ENCODE measurements at places on chromosomes 3 and 15.

- DNase-seq: no peak
Measured at GRCh38 chr15:80210611-80211573, 41.1 kb downstream of the CTXND1 start.

GRCh38 chr3:136255672-136256406, 5.7 kb downstream of the PCCB start:
- no peak for DNase-seq

GRCh38 chr3:124034016-124034843, 42.3 kb upstream of the ROPN1 start:
- no peak for DNase-seq

- DNase-seq: no peak
Measured at GRCh38 chr3:22157848-22158247, 406.8 kb upstream of the ZNF385D start.

DNA sequence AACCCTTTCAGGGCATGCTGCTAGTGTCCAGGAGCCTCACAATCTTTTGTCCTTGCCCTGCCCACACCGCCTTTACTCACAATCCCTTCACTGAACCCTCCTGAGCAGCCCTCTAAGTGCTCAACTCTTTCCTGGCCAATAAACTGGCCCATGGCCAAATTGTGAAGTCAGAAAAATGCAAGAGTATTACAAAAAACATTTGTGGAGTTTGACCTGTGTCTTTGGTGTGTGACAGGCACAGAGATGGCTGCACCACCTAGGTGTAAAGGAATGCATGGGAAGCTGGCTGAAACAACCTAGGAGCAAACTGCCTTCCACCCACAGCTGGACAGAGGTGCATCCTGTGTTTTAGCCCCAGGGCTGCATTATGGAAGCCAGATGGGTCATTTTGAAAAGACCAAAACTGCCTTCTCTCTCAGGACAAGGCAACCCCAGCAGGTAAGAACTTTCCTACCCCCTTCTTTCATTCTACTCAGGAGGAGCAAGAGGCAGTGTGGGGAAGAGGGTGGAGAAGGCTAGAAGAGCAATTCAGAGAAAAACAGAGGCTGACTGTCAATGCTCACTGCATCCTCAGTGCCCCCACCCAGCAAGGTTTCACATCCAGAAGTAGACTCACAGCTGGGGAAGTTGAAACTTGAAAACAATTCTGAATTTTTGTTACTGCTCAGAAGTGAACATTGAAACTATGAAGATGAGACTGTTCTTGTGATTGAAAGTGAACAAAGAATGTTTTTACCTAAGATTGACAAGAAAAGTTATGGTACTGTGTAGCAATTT, 78.6 kb downstream of the TRIM42 start:
- DNase-seq: no peak

DNA sequence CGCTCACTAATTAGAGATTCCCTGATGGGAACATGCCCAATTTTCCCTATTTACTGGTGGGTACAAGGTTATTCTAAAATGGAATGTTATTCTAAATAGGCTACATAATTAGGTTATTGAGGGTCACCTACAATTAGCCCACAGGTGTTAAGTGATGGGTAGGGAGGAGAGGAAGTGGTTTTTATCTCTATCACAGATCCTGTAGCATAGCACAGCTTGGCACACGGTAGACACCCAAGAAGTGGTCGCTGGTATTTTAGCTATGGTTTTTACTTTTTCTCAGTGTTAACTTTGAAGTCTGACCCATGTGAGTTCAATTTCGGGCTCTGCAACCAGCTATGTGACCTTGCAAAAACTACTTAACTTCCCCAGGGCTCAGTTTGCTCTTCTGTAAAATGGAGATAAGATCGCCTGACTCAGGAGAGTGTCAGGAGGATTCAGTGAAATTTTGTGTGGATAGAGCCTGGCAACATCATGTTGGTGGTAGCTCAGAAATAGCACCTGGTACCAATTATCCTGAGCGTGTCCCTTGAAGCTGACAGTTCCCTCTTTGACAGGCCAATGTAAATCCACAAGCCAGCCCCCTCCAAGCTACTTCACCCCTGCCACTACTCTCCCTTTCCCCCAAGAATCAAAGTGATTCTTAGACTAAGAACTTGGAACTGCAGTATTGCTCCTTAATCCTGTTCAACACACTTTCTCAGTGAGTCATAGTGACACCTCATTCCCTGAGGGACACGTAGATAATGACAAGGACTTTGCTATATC, 8.7 kb upstream of the LMCD1 start:
- no peak for DNase-seq

DNA sequence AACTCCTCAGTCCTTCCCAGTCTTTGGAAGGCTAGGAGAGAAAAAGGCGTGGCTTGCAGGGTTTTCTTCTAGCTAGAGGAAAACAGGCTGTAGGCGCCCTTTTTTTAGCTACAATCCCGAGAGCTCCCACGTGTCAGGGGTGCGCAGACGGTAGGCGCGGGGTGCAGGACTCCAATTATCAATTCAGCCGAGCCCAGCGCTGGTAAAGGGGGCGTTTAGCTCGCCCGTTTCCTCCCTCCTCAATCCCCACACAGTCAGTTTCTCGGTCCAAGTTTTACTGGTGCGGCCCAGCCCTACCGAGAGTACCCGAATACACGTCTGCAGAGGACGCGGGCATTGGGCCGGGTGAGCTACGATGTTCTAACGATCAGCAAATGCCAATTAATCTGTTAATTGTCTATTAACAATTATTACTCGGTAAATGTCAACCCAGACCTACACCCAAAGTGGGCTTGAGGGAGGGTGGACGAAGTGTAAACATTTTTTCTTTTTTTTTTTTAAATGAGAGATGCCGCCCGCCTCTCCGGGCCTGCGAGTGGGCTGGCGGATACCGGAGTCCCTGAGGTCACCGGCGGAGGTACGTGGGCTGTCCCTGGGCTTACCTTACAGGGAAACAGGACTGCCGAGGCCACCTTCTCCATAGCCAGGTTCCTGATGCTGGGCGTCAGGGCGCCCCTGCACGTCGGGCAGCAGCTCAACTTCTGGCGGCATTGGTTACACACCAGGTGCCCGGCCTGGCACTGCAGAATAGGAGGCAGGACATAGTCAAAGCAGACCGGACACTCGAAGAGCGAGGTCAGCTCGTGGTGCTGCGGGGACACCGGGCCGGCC, 923 bp downstream of the SIAH2 start:
- DNase-seq: peak; percentile 18

DNA sequence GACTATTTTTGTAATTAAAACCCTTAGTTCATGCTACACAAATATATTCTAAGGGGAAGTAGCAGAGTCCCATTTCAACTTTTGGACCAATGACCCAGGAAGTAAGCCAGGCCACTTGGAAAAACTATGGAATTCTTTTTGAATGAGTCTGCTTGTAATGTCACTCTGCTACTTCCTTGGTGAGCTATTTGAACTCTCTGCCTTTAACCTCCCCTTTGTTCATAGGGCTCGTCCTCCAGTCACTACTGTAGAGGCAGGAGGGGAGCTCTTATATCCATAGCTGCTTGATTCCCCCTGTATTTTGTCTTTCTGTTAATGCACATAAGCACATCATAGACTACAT, 119.6 kb downstream of the UACA start:
- DNase-seq: no peak

GRCh38 chr15:75508840-75509532, 57.5 kb upstream of the SIN3A start:
- no peak for DNase-seq

DNA sequence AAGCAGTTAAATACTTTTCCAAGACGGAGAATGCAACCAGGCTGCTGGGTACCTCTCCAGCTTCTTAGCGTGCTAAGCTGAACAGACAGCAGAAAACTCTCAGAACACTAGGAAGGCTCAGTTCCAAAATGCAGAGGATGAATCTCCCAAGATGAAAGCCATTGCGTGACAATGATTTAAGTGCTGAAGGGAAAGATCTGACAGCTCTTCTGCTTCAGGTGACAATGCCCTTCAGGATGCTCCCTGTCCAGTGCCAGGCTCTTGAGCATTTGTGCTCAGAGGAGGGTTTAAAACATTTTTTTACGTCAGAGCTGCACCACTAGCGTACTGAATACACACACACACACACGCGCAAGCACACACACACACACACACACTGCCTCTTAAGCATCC, 26.3 kb downstream of the ARHGEF3 start:
- no peak for DNase-seq

DNA sequence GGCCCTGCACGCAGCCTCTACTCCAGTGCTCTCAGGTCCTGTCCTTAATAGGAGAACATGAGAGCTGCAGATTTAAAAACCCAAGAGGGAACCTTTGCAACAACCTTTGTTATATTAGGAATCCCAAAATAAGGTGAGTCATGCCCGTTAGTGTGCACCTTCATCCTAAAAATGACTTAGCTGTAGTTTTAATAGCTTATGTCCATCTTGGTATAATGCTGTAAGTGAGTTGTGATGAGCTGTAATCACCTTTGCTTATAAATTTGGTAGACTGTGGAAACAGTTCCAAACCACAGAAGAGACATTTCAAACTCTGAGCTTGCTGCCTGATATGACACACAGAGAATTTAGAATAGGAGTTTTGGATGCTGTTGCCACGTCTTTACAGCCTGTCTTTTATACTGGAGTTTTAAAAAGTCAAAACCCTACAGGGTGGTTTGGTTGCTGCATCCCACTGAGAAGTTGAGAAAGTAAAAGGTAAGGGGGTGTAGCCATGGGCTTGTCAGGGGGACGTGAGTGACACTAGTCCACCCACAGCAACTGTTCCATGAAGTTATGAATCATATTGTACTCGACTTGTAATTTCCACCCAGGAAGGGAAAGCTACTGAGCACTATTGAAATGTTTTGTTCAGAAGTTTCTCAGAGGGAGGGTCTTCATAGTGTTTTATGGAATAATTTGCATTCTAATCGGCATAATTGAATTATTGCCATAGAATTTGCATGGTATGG, 27.4 kb upstream of the CD47 start:
- DNase-seq: no peak

DNA sequence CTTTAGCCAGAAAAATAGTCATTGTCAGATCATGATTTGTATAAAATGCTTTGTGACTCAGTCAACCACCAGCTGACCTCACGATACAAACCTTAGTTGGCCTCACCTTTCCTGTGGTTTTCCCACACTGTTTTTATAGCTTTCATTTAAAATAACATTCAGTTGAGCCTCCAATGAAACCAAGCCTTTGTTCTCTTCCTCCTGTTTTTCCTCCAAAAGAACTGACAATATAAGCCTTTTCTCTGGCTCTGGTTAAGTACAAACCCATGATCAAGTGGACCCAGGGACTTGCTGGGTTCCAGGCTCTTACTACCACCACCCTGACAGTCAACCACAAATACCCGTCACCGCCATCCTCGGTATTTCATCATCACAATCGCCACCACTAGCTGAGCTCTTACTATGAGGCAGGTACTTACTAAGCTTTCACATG, 81.7 kb downstream of the TAMM41 start:
- DNase-seq: no peak

DNA sequence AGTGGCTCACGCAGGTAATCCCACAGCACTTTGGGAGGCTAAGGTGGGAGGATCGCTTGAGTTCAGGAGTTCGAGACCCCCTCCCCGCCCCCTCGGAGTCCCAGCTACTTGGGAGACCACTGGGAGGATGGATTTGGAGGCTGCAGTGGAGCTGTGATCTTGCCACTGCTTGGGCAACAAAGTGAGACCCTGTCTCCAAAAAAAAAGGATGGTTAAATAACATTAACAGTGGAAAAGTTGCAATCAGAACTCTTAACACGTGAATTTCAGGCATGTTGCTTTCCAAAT, 1.4 kb upstream of the TMEM87A start:
- DNase-seq: no peak

DNA sequence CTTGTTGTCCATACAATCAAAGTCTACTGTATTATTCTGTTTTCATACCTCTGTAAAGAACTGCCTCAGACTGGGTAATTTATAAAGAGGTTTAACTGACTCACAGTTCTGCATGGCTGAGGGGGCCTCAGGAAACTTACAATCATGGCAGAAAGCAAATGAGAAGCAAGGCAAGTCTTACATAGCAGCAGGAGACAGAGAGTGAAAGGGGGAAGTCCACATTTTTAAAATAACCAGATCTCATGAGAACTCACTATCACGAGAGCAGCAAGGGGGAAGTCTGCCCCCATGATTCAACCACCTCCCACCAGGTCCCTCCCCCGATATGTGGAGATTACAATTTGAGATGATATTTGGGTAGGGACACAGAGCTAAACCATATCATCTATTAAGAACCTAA, 724.6 kb upstream of the CBLB start:
- no peak for DNase-seq

- DNase-seq: peak; percentile 1
Measured at GRCh38 chr15:25175033-25175788, 220.4 kb downstream of the SNRPN start.

DNA sequence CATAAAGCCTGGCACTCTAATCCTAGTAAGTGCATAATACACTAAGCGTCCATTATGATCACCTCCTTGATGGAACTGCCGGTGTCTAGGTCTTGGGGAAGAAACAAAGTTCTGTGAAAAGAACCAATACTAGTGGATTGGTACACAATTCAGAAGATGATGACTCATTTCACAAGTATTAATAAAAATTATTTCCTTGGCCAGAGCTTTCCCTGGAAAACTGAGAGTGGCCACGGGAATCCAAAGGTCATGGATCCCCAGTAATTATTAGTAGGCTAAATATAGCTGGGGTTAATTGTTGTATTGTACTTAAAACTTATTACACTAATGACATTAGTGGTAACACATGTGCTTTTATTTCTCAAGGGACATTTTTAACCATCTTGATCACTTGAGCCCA, 808.0 kb upstream of the NR2F2 start:
- DNase-seq: no peak

DNA sequence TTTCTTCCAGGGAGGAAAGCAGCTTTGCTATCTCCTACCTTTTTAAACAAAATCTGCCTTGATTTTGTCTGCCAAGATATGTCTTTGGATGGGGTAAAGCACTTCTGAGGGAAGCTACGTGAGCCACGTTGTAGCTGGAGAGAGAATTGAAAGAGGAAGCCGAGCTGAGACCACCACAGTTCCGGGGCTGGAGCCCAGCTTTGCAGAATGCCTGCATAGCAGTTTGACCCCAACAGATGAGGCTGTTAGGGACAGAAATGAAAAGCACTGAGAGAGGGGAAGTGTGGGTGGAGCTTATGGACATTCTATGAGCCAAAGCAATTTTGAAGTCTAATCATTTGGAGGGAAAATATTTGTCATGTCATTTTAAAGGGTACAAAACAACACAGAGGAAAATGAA, 45.4 kb downstream of the LIPC start:
- no peak for DNase-seq

DNA sequence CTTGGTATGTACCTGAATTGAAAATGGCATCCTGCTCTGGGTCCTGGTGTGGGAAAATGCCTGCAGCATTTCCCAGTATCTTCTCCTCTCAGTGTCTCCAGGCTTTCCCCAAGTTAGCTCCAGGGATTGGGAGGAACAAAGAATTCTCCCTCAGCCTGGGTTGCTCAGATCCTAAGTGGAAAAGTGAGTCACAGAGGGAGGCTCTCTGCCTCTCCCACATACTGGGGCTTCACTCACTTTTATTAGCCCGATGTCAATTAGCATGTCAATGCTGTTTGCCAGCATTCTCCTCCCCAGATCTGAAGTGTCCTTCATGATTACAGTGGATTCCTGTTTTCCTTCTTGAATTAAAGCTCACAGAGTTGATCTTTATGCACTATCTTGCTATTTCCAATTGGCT, 655.0 kb downstream of the EPHA3 start:
- DNase-seq: no peak

GRCh38 chr3:179706233-179706632, 53.4 kb downstream of the USP13 start:
- no peak for DNase-seq

GRCh38 chr3:78517965-78518364, 1249.8 kb downstream of the ROBO1 start:
- DNase-seq: no peak

- no peak for DNase-seq
Measured at GRCh38 chr3:171535133-171535532, 74.9 kb upstream of the TNIK start.

All from activated CD4-positive, alpha-beta T cell treated with anti-CD3 and anti-CD28 coated beads for 1 hour (primary cell).